Pons (tissue), 1 donor: ENCODE measurements at places on chromosomes 4 and X.
A peak's percentile ranks its signal among the peaks of the same experiment; 100 is the strongest.

DNA sequence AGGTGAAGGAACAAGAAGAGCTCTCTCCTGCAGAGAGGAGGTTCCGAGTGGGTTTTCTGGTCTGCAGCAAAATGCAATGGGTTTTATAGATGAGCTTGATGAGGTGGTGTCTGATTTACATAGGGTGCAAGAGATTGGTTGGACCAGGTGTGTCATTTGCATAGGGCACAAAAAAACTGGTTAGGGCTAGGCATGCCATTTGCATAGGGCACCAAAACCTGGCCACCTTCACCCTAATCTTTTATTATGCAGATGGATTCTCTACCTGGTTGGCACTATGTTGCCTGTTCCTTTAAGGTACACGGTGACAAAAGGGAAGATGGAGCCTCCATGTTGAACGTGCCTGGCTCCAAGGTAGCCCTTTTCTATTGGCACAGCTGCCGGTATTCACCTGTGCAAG is 94.5 kb upstream of the PRKX start:
- no peak for DNase-seq

- peak; percentile 35 for DNase-seq
Observed at GRCh38 chrX:103585411-103586313, at the start of gene TCEAL4. Gene TCEAL4, plus strand, starts transcription at chrX:103585515. Its CDS starts 1,161 bp downstream, at chrX:103586676.

- no peak for DNase-seq
Observed at GRCh38 chrX:19958552-19959486, 32.0 kb downstream of the BCLAF3 start.

GRCh38 chrX:12241026-12241425 is 102.8 kb downstream of the FRMPD4 start:
- no peak for DNase-seq

DNA sequence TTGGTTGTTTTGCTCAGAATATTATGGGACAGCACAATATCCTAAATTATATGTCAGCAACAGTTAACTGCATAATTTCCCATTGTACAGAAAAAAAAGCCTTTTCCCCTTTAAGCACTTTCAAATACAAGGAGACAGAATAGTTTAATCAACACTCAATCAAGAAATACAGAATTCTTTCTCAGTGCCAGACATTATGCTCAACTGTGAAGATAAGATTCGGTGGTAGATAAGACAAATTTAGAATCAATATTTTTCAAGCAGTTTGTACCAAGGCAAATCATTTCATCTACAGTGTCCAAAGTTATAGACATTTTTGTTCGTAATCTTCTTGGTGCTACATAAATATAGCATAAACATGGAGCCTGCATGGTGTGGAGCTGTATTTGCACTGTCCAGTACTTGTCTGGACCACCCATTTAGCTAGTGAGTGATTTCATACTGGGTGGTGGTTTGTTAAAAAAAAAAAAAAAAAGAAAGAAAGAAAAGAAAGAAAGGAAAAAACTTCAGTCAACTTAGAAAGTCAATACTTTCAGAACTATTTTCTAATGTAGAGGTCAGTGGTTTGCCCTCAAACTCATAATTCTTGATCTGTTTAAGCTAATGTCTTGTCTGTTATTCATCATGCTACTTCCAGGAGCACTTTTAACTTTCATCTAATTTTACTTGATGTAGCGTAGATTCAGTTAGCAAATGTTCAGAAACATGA is 522.9 kb downstream of the FAT4 start:
- no peak for DNase-seq

GRCh38 chr4:81527115-81527514 is 55.4 kb upstream of the RASGEF1B start:
- DNase-seq: no peak

DNA sequence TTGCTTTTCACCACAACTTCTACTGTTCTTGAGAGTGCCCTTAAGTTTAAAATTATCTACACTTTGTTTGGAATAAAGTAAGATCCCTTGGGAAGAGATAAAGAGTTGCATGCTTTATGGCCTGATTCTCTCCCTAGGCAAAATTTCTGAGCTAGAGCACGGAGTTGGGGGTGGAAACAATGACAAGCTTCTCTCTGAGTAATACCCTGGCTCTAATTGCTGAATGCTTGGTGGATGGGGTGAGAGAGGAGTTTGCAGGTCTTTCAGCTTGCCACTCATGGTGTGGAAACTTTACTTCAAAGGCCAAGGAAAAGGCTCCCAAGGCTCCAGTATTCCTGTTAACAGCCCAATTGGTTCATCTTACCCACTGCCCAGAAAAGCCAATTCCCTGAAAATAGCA is 26.1 kb upstream of the PRDM8 start:
- DNase-seq: no peak

DNA sequence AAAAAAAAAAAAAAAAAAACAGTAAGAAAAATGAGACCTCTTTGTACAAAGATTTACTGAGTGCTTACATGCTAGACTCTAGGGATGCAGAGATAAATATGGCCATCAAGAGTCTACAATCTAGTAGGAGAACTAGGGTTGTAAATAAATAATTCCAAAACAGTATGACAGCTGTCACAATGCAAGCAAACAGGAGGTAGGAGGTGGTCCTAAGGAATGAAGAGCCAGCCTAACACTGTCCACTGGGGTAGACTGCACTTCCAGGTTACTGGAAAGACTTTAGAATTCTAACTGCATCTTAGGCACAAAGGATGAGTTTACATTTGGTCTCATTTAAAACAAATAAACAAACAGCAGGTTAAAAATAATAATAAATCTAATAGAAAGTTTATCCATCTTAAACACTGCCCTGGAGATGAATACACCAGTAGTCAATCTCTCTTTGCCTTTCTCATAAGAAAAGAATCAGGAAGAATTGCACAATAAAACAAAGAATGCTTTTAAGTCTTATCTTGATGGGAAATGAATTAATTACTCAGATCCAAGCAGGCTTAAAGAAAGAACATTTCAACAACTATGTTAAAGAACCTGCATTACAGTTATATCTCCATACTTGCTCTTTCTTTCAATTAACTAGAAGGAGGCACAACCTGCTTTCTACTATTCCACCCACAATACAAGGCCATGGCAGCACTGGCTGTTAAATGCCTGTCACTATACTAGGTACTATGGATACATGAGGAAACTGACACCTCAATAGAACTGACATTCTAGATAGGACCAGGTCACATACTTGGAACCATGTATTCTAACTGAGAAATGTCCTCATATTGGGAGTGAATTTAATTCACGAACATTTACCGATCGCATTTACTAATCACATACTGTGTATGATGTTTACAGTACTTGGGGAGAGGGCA is 12.7 kb downstream of the ADGRA3 start:
- DNase-seq: no peak

GRCh38 chrX:43910012-43910411 is 27.8 kb upstream of the MAOB start:
- DNase-seq: no peak

GRCh38 chr4:144362366-144362765 is 221.8 kb upstream of the GYPA start:
- no peak for DNase-seq

- no peak for DNase-seq
Observed at GRCh38 chr4:95761426-95761825, 78.5 kb upstream of the PDHA2 start.

DNA sequence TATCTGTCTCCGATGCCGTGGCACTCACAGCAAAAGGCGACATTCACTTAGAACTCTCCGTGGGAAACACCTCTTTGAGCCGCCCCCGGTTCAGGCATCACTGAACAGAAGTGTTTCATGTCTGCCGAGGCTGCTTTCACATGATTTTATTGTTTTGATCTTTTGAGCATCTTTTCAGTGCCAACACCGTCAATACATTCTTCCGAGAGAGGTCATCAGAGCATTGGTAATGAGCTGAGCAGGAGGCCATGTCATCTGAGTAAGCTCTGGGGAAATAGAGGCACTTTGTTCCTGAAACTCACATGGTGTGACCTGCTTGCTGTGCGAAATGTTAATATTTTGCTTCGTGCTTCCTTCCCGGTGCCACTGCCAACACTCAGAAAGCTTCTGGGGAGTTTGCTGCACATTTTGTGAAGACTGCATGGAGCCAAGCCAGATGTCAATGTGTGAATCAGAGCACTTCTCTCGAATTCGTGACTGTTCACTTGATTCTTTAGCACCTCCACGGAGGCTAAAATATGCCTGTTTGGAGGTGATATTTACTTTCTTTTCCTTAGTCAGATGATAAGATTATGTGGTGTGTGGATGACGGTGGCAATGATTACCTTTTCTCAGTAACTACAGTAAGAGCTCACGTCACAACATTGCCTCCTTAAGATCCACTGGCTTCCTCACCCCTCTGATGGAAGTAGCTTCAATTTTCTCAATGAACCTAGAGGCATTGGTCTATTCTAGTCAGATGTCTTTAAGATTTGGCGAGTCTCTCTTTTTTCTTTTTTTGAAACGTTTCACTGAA is 222.3 kb upstream of the HS3ST1 start:
- DNase-seq: peak; percentile 26

DNA sequence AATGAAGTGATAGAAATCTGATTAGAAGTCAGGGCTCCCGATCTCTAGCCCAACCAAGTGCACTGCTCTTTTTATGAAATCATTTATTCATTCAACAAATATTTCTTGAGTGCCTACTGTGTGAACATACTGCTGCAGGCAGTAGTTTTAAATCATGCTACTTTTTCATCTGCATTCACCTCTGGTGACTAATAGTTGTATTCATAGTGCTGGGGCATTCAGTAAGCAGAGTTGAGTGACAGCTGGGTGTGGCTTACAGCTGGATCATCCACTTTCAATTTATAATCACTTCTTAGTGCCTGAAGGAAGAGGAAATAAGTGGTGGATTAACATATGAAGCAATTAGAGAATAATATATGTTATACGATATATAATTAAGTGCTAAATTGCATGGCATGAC is 94.1 kb upstream of the HPRT1 start:
- DNase-seq: no peak

- no peak for DNase-seq
Observed at GRCh38 chr4:92381616-92382015, 77.8 kb downstream of the GRID2 start.

GRCh38 chr4:87283151-87283550 is 39.5 kb downstream of the HSD17B13 start:
- no peak for DNase-seq

GRCh38 chrX:116135277-116135676 is 35.3 kb upstream of the AGTR2 start:
- no peak for DNase-seq

- no peak for DNase-seq
Observed at GRCh38 chrX:39869846-39870601, 227.7 kb downstream of the BCOR start.

- no peak for DNase-seq
Observed at GRCh38 chr4:8583655-8584025, 3.4 kb downstream of the GPR78 start.

DNA sequence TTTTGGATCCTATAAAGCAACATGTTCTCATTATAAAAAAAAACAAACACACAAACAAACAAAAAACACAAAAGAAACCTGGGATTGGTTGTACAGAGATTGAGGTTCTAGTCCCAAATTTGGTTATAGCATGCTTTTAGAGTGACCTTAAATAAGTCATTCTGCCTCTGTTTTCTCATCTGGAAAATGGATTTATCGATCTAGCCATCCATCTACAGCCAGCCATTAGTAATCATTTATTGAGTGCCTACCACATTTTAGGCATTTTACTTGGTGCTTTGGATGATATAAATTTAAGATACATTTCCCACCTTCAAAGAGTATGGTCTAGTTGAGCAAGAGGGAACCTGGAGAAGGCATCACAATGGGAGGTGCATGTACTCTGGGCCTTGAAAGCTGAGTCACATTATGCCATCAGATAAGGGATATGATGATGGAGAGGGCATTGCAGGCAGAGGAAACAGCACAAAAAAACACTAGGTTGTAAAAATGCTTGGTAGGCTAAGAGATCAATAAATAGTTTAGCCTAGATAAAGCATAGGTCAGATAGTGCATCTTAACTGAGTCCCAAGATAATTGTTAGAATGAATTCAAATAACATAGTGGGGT is 91.4 kb downstream of the HEPH start:
- DNase-seq: no peak

- DNase-seq: no peak
Observed at GRCh38 chrX:153336121-153336894, 2.4 kb downstream of the ZNF275 start.

DNA sequence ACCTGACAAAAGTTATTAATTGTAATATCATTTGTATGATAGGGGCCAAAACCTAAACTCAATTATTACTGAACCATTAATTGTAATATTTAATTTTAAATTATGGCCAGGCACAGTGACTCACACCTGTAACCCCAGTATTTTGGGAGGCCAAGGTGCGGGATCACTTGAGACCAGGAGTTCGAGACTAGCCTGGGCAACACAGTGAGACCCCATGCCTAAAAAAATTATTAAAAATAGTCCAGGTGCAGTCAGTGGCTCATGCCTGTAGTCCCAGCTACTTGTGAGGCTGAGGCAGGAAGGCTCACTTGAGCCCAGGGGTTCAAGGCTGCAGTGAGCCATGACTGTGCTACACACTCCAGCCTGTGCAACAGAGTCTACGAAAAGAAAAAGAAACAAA is 18.0 kb downstream of the PPAT start:
- DNase-seq: no peak

GRCh38 chr4:119284876-119285780 is 36.8 kb downstream of the FABP2 start:
- DNase-seq: peak; percentile 24

- no peak for DNase-seq
Observed at GRCh38 chrX:40172401-40173142, 74.8 kb upstream of the BCOR start.

DNA sequence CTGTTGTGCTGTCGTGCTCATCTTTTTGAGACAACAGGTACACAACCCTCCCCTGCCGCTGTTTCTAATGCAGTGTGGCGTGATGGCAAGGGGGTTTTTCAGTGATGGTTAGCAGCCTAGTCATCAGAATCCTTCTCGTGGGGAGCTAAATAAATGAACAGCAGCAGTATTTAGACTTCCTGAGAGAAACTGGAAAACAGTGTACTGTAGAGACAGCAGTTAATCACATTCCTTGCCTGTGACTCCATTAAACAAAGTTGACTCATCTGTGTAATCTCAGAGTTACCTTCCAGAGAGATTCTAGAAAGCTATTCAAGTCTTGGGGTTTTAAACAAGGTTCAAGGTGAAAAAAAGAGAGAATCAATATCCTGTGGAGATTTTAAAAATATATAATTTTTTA is 1753.2 kb upstream of the PCDH7 start:
- DNase-seq: no peak

- DNase-seq: no peak
Observed at GRCh38 chr4:73730867-73731266, 9.5 kb upstream of the CXCL8 start.

DNA sequence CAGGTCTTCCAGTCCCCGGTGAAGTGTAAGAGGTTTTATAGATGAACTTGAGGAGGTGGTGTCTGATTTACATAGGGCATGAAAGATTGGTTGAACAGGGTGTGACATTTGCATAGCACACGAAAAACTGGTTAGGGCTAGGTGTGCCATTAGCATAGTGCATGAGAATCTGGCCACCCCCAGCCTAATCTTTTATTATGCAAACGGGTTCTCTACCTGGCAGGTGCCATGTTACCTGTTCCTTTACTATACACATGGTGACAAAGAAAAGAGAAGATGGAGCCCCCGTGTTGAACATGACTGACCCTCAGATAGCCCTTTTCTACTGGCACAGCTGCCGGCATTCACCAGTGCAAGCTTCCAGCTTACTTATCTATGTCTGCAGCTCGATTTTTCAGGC is 71.0 kb downstream of the UCHL1 start:
- DNase-seq: no peak
